ENCODE measurements at places on chromosomes 3 and 15.
A peak's percentile ranks its signal among the peaks of the same experiment; 100 is the strongest.

- DNase-seq = no peak
Measured at GRCh38 chr15:97870771-97871170, 89.7 kb upstream of the ARRDC4 start.

GRCh38 chr3:172307141-172307560, 141.1 kb downstream of the GHSR start:
- no peak for DNase-seq

DNA sequence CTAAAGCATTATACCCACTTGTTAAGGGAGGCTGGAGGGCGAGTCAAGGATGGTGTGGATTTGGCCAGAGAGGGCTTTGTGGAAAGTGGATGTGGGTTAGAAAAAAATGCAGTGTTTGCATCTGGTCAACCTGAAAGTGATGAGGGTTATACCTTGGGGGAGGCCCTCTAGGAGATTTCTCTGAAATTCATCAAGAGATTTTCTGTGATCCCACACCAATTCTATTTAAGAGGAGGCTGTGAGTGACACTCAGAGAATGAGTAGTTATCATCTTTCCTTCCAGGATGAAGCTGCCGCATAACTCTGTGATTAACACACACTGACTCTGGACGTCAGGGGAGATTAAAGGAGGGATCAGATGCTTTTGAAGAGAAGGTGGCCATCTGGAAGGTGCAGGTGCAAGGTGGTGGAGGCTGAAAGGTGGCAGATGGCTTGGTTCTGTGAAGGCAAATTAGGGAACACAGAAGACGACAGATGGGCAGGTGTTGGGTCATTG, 54.8 kb downstream of the ANAPC13 start:
- no peak for DNase-seq

DNA sequence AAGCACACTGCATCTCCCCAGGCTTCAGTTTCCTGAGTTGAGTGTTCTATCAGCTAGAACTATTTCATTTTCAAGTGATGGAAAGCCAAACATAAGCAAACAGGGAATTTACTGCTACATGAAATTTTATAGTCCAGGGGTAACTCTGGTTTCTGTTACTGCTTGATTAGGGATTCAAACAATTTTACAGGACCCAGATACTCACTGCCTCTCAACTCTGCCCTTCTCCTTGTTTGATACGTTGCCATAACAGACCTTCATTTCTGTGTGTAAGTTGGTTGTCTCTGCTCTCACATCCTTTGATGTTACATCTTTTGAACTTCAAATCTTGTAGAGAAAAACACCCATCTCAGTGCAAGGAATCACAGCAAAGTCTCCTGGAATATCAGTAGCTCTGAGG, 572.7 kb downstream of the UNC13C start:
- DNase-seq = no peak

DNA sequence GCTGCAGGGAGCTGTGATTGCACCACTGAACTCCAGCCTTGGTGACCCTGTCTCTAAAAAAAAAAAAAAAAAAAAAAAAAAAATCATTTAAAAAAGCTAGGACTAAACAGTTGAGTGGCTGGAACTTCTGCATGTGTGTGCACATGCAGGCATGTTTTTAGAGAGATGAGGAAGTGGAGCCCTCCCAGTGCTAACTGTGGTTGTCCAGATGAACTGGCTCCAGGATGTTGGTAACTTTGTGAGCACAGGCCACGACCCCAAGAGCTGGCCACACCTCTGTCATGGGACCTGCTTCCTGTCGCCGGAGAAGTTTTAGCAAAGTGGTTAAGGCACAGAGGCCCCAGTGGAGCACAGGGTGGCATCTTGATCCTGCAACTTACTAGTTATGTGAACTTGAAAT, 27.0 kb downstream of the CHCHD6 start:
- no peak for DNase-seq

DNA sequence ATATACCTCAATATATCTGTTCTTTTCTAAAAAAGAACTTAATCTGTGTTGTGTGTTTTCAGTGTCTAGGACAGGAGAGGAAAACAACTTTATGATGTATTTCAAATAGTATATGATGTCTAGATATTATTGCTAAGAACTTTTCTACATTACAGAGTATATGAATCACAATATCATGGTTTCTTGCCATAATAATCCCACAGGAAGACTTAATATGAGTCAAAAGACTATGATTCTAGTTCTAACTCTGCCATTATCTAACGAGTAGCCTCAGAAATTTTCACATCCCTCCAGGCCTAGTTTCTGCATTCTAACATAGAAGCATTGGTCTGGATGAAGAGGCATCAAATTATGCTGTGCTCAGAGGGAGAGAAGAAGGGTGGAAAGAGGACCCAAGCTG, 107.7 kb upstream of the SPRED1 start:
- DNase-seq = no peak

DNA sequence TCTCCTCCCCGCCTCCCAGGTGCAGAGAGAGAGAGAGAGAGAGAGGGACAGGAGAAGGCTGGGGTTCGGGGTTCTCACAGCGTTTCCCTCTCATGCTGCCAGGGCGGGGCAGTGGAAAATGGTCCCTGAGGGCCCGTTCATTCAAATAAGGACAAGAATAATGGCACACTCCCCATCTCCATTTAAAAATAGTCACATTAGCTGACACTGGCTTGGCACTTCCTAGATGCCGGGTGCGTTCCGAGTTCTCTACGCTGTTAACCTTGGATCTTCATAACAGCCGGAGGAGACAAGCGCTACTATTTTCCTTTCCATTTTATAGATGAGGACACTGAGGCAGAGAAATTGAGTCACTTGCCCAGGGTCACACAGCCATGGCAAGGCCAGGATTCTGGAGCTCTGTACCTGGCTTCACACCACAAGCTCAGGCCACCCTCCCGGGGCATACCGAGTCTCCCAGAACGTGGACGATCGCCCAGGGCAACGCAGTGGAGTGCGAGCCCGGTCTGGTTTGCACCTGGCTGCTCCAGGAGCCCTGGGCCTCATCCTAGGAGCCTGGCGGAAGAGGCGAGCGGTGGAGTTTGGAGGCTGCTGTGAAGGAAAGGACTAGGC, 608 bp upstream of the SLC6A6 start:
- DNase-seq = no peak

- DNase-seq = no peak
Measured at GRCh38 chr15:60128710-60129109, 124.6 kb downstream of the FOXB1 start.

DNA sequence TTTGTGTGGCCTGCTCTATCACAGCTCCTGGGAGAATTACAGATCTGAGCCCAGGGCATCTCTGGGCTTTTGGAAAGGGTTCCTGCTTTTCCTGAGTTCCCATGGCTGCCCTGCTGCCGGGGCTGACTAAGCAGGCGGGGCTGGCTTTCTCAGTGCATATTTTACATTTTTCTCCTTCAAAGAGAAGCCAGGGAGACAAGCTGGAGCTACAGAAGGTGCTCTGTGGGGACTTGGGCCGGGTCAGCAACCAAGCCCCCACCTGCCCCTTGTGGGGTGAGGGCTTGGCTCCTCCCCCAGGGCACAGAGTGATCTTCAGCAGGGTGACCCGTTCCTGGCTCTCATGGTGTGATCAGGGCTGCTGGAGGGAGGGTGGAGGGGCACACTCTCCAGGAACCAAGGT, 17.4 kb downstream of the ABTB1 start:
- DNase-seq = no peak

GRCh38 chr3:182124187-182124586, 412.5 kb downstream of the SOX2 start:
- no peak for DNase-seq

DNA sequence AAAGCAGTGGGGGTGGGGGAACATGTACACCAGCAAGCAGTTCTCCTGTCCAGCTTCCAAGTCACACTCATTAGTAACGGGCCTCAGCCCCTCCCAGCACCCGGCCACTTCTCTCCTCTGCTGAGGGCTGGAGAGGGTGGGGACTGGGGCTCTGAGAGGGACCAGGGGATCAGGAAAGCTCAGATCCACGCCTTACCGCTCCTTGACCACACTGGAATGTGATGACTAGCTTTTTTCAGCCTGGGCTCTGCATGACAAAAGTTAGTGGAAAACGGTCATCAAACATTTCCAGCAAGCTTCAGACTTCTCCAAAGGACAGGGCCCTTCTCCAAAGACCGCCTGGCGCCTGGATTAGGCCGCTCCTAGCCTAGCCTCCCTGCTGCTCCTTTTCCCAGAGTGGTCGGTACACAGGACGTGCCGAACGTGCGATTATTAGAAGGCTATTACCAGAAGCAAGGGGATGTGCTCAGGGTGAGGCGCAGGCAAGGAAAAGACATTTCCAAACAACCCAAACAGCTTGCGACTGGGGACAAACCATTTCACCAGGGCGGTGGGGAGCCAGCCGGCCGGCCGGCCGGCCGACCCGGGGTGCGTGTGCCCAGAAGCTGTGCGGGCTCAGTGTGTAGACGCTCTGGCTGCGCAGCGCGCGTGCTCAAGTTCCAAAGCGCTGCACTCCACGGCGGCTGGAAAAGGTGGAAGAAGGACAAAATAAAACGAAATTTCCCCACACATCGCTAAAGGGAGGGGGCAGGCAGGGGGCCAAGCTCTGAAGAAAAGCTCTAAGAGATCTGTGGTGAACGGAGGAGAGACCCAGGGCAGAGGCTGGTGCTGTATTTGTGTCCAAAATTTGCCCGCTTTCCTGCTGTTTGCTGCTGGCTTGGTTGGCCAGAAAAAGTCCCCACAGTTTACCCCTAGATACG, 51.0 kb upstream of the SSR3 start:
- no peak for DNase-seq

- DNase-seq = no peak
Measured at GRCh38 chr15:76335307-76336253, 993 bp upstream of the ISL2 start.

DNA sequence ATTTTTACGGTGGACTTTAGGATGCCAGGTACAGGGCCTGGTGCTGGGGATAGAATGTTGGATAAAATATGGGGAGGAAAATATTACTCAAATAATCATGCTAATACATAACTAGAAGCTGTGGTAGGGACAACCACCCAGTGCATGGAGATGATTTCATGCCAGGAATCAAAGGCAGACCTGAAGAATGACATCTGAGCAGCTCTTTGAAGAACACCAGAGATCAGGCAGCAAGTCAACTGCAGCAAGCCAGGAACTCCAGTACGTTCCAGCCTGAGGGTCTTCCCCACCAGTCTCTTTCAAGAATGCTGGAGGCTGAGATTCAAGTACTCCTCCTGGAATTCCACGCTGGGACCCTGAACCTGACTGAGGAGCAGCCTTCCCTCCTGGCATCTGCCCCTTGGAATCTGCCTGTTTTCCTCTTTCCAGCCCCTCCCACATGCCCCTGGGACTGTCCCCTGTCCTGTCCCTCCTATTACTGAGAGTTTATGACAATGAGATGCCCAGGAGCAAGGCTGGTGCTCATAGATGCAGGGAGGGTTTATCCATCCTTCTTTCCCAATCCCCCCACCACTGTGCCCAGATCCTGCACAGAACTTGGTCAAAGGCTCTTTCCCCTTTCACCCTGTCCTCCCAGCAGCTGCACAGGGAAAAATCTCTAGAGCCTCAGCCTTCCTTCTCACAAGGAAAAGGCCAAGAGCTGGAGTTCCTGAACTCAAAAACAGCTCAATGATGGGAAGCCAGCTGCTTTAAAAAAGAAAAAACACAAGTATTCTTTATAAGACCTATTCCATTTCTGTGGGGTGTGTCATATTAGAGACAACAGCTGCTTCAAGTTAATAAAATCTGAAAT, 68.0 kb downstream of the PDZRN3 start:
- DNase-seq = no peak

DNA sequence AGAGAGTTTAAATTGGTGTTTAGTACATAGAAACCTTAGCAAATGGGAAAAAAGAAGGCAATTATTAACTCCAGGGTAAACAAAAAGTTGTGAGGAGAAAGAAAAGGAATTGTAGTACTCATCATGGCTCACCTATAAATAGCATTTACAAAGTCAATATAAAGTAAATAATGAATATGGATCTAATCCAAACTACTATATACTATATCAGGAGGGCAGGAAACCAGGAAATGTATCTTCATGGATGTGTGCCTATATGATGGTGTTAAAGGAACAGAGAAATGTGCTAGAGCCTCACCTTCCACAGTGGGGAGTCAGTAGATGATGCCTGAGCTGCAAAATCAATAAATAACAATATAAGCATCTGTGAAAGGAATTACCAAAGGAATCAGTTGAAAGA, 208.9 kb downstream of the FAM43A start:
- DNase-seq = no peak

GRCh38 chr3:156763931-156764720, 62.0 kb upstream of the LEKR1 start:
- no peak for DNase-seq

GRCh38 chr15:53272116-53272515, 482.0 kb upstream of the ONECUT1 start:
- DNase-seq = no peak

DNA sequence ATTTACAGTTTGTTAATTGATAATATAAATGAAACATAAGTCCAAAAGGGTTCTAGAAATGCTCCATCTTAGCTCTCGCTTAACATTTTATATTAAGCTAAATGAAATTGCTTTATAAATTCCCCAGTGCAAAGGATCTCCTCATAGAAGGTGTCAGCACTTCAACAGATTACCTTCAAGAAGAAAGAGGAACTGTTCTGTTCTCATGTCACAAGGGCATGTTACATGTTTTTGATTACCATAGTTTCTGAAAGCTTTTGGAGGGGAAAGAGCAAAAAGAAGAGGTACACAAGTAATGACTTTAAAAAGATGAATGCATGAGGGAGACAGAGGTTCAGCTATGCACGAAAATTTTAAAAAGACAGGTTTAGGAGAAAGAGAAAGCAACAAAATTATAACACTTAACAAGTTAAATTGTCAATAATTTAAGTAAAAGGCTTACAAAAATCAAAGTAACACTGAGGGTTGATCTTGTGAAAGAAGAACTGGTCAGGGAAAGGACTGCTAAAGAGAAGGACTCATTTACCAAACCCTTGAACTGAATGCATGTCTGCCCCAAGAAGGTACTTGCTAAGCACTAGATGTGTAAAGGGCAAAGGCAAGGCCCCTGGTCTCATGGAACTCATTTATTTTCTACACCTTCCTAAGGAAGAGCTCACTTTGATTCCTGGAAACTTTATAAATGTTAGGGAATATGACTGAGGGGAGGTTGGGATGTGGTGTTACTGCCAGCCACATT, 45.1 kb downstream of the CCDC191 start:
- no peak for DNase-seq

DNA sequence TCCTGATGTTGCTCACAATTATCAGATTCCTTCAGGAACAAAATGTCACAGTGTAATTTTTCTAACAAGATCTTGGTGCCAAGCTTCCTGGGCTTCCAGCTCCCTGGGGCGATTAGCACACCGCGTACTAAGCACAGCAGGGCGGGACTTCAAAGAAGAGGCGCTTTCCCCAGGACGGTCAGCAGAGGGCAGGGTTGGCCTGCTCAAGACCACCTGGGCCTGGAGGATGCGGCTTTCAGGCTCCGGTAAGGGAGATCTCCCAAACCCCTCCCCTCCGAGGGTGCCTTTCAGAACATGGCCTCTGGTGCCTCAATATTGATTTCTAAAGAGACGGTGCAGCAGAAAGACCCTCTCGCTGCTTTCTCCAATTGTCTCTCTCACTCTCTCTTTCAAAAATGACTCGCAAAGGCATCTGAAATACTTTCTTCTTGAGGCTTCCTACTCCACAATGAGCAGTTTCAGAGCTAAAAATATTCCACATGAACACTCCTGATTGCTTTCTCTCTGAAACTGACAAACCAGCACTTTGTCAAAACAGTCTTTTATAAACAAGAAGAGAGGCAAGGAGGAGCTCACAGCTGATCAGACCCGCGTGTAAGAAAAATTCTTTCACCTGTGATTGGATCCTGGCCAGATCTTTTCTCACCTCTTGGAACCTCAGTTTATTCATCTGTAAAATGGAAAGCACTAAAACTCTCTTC, 154.0 kb downstream of the ADAMTS9 start:
- peak; percentile 8 for DNase-seq
